Memory B cell (primary cell): ENCODE measurements at places on chromosomes 13 and 19.

GRCh38 chr13:40217675-40218074, 448.8 kb downstream of the FOXO1 start:
- no peak for DNase-seq

- DNase-seq: peak; percentile 99
Measured at GRCh38 chr19:53103234-53104203, at the start of gene ZNF160. Gene ZNF160 (minus strand): TSS chr19:53103422. CDS start chr19:53086276, 17,146 bp downstream.

DNA sequence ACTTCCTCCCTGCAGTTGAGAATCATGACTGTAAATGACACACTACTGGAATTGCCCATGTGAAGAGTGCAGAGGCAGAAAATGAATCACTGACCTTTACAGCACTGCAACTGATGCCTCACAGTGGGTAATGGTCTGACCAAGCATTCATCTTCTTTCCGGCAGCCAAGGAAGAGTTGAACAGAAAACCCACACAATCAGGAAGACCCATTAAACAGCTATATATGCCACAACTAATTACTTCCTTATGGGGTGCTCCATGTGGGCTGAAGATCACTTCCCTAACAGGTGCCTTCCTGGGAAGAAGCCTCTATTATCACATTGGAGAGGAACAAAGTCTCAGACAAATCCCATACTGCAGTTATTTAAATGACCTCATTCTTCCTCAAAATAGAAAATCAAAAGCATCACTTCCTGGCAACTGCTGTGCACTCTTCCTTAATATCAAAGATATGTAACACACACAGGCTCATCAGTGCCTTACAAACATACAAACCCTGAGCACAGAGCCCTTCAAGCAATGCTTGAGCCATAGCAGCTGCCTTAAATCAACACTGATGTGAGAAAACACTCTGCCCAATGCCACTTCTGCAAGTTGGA, 45.8 kb downstream of the RUBCNL start:
- no peak for DNase-seq

GRCh38 chr19:46599716-46600373, 1.3 kb upstream of the CALM3 start:
- DNase-seq: no peak

DNA sequence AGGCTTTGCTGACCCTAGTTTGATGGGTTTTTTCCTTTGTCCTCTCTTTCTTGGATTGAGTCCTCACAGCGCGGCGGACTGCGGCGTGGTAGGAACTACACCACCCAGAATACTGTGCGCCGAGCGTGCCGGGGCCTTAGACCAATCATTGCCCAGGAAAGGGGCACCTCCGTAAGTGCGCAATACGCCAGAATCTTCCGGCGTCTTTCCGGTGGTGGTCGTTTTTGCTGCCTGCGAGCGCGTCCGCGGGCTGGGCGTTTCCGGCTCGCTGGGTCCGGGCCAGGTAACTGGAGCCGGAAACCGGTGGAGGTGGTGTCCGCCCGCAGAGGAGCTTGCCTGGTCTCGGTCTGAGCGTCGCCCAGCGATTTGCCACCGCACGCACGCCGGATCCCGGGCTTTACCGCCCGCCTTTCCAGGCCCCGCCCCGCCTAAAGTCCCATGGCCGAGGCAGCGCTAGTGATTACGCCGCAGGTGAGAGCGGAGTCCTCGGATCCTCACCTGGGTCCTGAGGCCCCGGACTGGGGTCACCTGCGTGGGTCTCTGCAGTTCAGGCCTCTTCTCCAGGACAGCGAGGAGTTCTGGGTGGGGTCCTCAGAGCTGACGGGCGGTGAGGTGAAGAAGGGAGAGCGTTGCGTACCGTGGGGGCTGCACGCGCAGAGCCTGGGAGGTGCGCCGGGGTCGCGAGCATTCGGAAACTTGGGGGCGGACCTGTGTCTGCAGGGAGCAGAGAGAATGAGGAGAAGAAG, at the start of gene ZNF549:
TSS of gene ZNF549 (plus strand) at position 221 of the 746 bp plus-strand sequence. CDS start at position 439, 218 bp downstream.
- peak; percentile 71 for DNase-seq

- DNase-seq: no peak
Measured at GRCh38 chr13:91278888-91279287, 68.6 kb upstream of the MIR17HG start.

GRCh38 chr13:29607465-29607864, 12.0 kb upstream of the SLC7A1 start:
- no peak for DNase-seq

- no peak for DNase-seq
Measured at GRCh38 chr19:6033744-6034264, 55.9 kb upstream of the RANBP3 start.

DNA sequence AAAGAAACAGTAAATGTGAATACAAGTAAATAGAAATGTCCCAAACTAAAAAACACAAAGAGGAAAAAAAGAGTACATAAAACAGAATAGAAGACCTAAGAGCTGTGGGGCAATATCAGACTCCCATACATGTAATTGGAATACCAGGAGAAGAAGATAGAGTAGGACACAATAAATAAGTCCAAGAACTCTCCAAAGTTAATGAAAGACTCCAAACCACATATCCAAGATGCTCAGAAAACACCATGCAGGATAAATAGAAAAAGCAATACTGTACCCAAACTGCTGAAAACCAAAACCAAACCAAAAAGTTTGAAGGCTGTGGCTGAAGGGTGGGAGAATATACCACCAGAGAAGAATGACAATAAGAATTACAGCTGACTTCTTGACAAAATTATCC, 18.3 kb downstream of the THSD1 start:
- no peak for DNase-seq

DNA sequence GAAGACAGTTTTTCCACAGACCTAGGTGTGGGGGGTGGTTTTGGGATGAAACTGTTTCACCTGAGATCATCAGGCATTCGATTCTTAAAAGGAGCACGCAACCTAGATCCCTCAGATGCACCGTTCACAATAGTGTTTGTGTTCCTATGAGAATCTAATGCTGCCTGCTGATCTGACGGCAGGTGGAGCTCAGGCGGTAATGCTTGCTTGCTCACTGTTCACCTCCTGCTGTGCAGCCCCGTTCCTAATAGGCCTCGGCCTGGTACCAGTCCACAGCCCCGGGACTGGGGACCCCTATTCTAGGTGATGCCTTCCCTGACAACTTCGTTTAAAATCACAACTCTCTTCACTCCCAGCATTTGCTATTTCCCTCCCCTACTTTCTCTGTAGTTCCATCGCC, 149.6 kb downstream of the IER2 start:
- no peak for DNase-seq

DNA sequence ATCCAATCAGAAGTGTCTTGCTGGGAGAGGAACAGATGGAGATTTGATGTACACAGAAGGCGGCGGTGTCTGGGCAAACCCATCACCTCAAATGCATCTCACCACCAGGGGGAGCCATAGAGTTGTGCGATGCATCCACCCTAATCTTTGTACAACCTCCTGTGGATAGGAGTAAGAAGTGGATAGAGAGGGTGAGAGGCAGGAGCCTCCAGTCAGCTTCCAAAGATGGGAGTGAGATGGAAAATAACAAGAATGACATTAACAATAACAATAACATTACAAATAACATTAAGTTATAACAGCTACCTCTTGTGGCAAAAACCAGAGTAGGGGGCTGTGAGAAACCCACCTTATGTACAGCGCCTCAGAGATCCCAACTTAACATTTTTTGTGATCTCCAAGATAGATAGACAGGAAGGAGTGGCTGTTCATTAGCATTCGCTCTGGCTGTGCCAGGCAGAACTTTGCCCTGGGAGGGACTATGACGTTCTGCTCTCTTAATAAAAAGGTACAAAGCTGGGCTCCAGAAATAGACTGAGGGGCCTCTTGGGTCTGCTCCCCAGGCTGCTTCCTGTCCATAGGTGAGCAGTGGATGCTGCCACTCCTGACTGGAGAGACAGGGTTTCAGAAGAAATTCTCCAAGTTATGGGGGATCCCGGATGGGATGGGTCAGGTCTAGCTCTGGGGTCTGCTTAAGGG, 5.2 kb upstream of the CEACAM18 start:
- peak; percentile 92 for DNase-seq

DNA sequence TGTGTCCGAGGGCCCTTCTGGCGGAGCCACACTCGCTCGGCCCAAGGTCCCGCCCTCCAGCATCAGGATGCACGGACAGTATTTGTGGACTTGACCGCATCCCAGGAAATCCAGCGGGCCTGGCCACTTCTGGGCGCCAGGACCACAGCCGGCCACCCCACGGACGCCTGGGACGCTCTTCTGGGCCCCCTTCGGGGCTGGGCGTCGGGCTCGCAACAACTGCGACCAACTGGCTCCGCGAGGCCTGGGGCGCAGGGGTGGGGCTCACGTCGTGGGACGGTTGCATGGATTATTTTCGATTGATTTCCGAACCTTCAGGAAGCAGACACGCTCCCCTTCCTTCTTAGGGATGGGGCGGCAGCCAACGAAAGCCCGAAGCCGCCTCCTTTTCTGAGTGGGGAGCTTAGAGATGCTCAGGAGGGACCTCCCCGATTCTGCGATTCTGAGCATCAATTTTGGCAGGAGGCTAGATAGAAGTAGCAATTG, 521 bp upstream of the NUP58 start:
- DNase-seq: no peak

GRCh38 chr13:94701313-94702180, 10.8 kb downstream of the SOX21 start:
- DNase-seq: no peak

- DNase-seq: no peak
Measured at GRCh38 chr19:51173681-51174080, 31.6 kb downstream of the SIGLEC7 start.

- DNase-seq: no peak
Measured at GRCh38 chr19:44765033-44765948, 12.4 kb upstream of the CBLC start.

GRCh38 chr13:113092776-113093579, 12.6 kb upstream of the F7 start:
- no peak for DNase-seq

- no peak for DNase-seq
Measured at GRCh38 chr13:45105895-45106294, 14.4 kb upstream of the GTF2F2 start.

GRCh38 chr19:56927791-56928207, 87.3 kb upstream of the PEG3 start:
- DNase-seq: no peak

DNA sequence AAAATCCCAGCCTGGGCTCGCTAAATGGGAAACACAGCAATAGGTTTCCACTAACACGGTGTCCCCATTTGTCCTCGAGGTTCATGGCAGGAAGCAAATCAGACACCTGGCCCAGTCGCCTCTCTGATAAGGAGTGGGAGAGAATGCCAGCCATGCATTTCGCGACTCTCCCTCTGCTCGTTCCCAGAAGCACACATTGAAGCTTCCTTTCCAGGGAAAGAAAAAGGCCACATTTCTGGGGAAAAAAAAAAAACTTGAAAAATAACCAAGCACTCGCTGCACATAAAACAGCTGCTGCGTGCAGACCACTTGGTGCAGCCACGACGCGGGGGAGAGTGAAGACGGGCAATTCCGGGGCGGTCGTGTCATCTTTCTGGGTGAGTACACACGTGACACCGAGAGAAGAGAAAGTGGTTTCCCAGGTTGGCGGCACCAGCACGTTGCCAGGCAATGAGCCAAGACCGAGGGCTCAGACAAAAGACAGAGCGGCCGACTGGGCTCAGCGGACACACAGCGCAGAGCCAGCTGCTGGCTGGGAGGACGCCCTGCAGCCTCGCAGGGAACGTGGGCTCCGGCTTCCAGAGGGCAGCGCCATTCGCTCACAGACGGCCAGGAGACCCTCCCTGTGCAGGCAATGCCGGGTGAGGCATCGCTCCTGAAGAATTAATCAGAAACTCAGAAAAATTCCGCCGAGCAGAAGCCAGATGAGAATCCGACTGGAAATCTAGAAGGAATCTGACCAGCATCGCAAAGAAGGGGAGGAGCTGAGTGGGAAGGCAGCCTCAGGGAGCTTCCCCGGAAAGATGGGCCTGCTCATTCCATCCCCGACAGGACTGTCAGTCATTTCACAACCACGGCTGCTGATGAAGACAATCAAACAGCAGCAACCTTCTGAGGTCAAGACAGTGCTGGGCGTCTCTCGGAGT, 83.2 kb upstream of the IRS2 start:
- DNase-seq: no peak

DNA sequence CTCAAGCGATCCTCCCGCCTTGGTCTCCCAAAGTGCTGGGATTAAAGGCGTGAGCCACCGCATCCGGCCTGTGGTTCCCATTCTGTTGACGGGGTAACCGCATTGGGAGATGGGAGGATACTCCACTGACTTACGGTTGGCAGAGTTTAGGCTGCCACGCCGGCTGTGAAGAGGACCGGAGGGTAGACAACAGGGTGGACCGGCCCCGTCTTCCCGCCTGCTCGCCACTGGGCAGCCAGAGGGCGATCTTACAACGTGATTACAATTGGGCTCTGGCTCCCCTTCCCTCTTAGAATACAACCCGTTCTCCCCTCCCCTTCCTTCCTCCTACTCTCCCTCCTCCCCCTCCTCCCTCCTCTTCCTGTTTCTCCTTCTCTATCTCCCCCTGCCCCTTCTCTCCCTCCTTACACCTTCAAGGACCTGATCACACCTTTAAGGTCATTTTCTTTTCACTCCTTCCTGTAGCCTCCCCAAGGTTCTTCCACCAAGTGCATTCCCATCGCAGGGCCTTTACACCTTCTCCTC, 957 bp upstream of the CCDC194 start:
- DNase-seq: no peak

DNA sequence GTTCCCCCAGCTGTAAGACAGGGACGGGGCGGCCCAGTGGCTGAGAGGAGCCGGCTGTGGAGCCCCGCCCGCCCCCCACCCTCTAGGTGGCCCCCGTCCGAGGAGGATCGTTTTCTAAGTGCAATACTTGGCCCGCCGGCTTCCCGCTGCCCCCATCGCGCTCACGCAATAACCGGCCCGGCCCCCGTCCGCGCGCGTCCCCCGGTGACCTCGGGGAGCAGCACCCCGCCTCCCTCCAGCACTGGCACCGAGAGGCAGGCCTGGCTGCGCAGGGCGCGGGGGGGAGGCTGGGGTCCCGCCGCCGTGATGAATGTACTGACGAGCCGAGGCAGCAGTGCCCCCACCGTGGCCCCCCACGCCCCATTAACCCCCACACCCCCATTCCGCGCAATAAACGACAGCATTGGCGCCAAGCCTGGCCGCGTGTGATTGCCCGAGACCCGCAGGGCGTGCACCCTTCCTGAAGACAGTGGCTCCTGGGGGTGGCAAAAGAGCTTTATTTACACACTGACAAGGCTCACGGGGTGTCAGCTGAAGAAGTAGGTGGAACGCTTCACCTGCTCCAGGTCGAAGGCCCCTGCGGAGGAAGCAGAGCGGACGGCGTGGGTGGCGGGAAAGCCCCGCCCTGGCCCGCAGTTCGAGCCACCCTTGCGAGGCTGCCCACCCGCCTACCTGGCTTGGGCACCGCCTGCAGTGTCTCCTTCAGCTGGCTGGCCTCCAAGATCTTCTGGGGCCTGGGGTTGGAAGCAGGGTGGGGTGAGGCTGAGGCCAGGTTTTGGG, 16.4 kb downstream of the POLRMT start:
- no peak for DNase-seq

DNA sequence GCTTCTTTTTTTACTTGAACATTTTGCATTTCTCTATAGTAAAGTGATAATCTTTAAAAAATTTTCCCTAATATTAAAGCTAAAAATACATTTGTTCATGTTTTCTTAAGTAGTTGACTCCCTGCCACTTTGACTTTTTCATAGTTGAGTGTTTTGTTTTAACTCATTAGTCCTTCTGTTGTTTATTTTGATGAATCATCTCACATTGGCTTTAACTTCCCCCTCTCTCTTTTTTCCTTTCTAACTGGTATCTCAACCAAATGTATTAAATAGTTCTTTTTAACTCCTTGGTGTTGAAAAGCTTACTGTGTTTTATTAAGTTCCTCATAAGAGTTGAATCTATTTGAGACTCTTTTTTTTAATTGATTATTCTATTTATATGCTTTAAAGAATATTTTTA, 2.8 kb downstream of the TNFSF13B start:
- DNase-seq: no peak
